ENCODE measurements at places on chromosomes 6 and 20.

GRCh38 chr6:160202411-160202810, 56.2 kb downstream of the SLC22A2 start:
- no peak for DNase-seq

GRCh38 chr6:81766482-81767069, 14.1 kb upstream of the TENT5A start:
- DNase-seq, result no peak

- no peak for DNase-seq
These were observed 1415.7 kb upstream of the ADGRB3 start for GRCh38 chr6:67219346-67219745.

- DNase-seq, result no peak
These were observed 76.2 kb downstream of the TCP11 start for GRCh38 chr6:35064757-35065440.

GRCh38 chr6:142570221-142570671, 268.4 kb downstream of the ADGRG6 start:
- no peak for DNase-seq

DNA sequence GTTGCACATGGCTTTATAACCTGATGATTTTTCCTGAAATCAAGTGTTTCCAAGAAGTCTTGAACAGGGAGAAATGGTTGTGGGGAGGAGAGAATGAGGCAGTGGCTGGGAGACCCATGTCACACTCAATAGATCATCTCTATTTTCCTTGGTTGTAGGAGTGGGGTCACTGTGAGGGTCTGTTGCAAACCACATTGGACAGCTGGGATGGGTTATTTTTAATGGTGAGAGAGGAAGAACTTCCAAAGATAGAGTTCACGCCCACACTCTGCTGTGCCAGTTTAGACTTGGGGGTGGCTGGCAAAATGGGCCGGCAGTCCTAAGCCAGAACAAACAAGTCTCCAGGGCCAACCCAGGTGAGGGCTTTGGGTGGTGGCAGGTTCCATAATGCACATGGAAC, 276.4 kb upstream of the PRND start:
- DNase-seq, result no peak

DNA sequence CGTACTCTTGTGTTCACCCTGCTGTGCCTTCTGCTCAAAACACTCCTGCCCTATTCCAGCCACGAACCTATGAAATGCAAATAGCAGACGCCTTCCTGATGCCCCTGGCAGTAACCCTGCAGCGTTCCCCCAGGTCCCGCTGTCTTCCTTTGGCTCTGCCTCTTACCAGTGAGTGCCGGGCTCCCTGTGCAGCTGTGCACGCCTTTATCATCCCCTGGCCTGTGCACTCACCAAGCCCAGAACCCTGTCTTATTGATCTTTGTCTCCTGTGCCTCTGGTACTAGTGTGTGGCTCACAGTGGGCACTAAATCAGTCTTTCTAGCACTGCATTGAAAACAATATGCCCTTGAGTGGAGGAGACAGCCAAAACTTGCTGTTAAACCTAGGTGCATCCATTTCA, 19.7 kb downstream of the ZDHHC14 start:
- no peak for DNase-seq

DNA sequence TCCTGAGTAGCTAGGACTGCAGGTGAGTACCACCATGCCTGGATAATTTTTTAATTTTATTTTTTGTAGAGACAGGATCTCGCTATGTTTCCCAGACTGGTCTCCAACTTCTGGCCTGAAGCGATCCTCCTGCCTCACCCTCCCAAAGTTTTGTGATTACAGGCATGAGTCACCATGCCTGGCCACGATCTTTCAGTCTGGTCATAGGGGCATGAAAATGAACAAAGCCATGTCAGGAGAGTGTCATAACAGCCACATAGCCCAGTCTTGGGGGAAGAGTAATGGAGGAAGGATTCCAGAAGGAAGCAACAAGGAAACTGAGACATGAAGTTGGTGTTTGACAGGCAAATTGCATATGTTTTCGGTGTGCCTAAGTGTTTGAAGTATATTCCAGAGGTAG, 17.0 kb upstream of the SNX3 start:
- no peak for DNase-seq

DNA sequence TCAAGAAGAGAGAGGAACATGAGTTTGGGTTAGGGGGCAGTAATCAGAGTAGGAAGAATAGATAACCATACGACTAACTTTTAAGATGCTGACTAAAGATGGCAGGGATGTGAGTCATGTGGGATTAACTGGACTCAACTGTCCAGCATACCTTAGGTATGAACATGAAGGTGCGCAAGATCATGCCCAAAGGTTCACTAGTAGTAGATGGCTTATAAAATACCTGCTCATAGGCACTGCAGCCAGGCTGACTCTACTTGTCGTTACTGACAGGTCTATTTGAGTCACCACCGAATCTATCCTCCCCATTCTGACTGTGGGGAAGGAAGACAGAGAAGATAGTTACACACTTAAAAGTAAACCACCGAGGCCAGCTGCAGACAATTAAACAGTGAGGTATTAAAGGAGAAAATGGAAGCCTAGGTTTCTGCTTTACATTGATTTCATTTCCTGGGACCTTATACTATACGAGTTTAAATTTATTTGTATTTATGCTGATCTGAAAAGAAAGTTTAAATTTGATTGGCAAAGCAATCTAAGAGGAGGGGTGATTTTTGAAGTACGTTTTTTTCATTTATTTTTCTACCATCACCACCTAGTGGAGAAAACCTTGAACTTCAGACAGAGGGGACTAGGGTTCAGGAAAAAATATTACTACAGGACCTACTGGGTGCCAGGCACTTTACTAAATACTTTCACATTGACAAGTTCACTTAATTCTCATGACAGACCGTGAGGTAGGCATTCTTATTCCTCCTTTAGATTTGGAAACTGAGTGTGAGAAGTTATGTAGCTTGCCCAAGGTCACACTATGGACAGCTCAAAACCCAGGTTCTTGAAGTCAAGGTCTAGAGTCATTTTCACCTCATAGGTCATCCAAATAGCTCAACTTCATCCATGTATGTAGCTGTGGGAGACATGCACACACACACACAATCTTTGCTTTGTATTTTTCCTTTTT, 4.0 kb upstream of the WRNIP1 start:
- no peak for DNase-seq

DNA sequence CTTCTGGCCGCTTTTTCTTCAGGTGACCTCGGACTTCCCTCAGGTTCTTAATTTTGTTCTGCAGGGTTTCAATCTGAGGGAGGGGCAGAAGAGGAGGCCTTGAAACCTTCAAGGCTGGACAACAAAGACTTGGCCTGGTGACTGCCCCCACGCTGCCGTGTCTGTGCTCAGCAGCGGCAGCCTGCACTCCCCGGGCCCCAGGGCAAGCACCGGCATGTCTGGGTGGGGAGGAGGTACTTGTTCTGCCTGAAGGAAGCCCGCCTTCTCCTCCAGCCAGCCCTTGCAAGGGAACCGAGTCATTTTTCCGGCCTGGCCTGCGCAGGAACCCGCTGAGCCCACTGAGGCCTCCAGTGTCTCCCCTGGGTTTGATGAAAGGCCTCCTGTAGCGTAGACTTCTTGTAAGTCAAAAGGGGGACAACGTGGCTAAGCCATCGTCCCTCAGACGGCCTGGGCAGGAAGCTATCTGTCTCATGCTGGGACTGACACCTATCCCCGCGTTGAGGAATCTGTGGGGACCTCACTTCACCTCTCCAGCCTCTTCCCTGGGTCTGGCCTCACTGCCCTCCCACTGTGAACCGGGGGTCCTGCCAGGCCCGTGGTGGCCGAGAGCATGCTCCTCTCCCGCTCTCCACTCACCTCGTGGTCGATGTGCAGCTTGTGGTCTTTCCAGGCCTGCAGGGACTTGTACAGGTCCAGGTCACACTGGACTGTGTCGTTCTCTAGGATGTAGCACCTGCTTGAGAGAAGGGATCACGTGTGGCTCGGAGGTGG, 119.9 kb downstream of the SULF2 start:
- DNase-seq, result no peak

GRCh38 chr6:159463119-159463829, 229.8 kb downstream of the SOD2 start:
- no peak for DNase-seq

DNA sequence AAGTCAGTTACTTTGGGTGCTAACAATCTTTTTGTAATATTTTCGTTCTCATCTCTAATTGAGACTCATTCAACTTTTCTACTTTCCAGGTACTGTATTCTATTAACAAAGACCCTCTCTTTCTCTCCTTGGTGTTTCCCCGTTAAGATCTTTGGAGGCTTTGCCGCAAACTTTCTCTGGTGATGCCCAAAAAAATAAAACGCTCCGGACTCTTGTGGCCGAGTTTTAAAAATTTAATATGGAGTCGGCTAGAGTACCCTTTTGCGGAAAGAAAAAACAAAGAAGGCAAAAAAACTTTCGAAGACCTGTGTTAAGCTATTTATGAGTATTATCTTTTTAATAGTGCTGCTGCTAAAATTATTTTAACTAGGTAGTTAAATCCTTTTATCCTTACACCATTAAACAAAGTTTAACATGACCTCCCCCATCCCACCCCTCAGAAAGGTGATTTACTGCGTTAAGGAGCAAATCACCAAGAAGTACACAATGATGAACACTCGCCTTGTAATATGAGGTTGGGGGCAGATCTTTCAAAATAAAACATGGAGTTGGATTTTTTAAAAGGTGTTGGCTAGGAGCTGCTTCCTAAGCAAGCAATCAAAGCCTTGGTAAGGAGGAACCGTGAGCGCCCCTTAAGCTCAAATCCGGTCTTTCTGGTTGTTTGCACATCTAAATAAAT, 10.0 kb downstream of the SIM1 start:
- DNase-seq, result no peak

Data from stimulated activated CD8-positive, alpha-beta memory T cell treated with anti-CD3 and anti-CD28 coated beads, Interleukin-7, amount 100 ng/mL, for 1 hour (primary cell).